A549 treated with ZK216348 at 1 μM for 4 hours (cell line): ENCODE measurements at places on chromosomes 3 and 15. TPM values are rescaled to one million over a fixed set of nuclear protein-coding genes. Genes with fewer than 3 reads are reported as not detected.

The RNF168 gene
- 3.3 to 4.8 TPM (median 4.1 TPM) in 5 replicates for total RNA-seq

The ZNF502 gene
- 1.6 to 2.5 TPM (median 2.1 TPM) in 5 replicates for total RNA-seq

The IFT80 gene
- 7.5 to 14.6 TPM (median 13.8 TPM) in 5 replicates for total RNA-seq

The SCG3 gene
- 0.06 TPM in 1 of 5 replicates, not detected in the others for total RNA-seq

The PLCH1 gene
- 0.83 to 1.2 TPM (median 1.0 TPM) in 5 replicates for total RNA-seq

The ITPKA gene
- 2.0 to 4.3 TPM (median 3.3 TPM) in 5 replicates for total RNA-seq

The TTLL13 gene
- total RNA-seq: 0.11 to 0.43 TPM (median 0.16 TPM) in 4 of 5 replicates, not detected in the other

The HESX1 gene
- 0.32 TPM in 1 of 5 replicates, not detected in the others for total RNA-seq

The BOC gene
- 5.6 to 7.1 TPM (median 6.2 TPM) in 5 replicates for total RNA-seq

The UTS2B gene
- total RNA-seq: 0.22 TPM in 1 of 5 replicates, not detected in the others

The PYGO1 gene
- total RNA-seq: 4.8 to 9.6 TPM (median 7.9 TPM) in 5 replicates

The CRABP1 gene
- 1.0 to 2.1 TPM (median 1.3 TPM) in 5 replicates for total RNA-seq

The RPUSD3 gene
- total RNA-seq: 36.5 to 61.4 TPM (median 53.3 TPM) in 5 replicates

The LRRK1 gene
- total RNA-seq: 12.4 to 24.6 TPM (median 20.9 TPM) in 5 replicates

The HEXA gene
- total RNA-seq: 124 to 161 TPM (median 146 TPM) in 5 replicates

The GNB4 gene
- 9.8 to 16.8 TPM (median 13.7 TPM) in 5 replicates for total RNA-seq

The AHSG gene
- 0.18 to 0.29 TPM in 2 of 5 replicates, not detected in the others for total RNA-seq

The CD86 gene
- total RNA-seq: not detected in 5 replicates

The SMAD6 gene
- total RNA-seq: 15.1 to 29.1 TPM (median 25.0 TPM) in 5 replicates

The ZBTB47 gene
- total RNA-seq: 4.9 to 7.6 TPM (median 6.1 TPM) in 5 replicates

The C3orf33 gene
- 4.3 to 7.5 TPM (median 6.5 TPM) in 5 replicates for total RNA-seq

The PPM1L gene
- 0.20 to 0.88 TPM (median 0.49 TPM) in 5 replicates for total RNA-seq

The SEMA6D gene
- not detected in 5 replicates for total RNA-seq

The SMCO1 gene
- not detected in 5 replicates for total RNA-seq

The C3orf20 gene
- total RNA-seq: not detected in 5 replicates

The ALPK3 gene
- total RNA-seq: 0.12 to 0.31 TPM (median 0.18 TPM) in 4 of 5 replicates, not detected in the other

The QTRT2 gene
- 20.4 to 33.0 TPM (median 22.2 TPM) in 5 replicates for total RNA-seq

The C2CD4B gene
- total RNA-seq: 0.16 to 0.46 TPM (median 0.21 TPM) in 3 of 5 replicates, not detected in the others

The ZFAND6 gene
- 92.0 to 113 TPM (median 99.0 TPM) in 5 replicates for total RNA-seq

The SV2B gene
- total RNA-seq: 0.02 to 0.20 TPM (median 0.06 TPM) in 5 replicates

The FAIM gene
- 22.9 to 41.1 TPM (median 24.8 TPM) in 5 replicates for total RNA-seq

The CHST13 gene
- total RNA-seq: 0.41 to 1.3 TPM (median 1.1 TPM) in 5 replicates

The FAM107A gene
- 0.13 TPM in 1 of 5 replicates, not detected in the others for total RNA-seq

The THSD4 gene
- total RNA-seq: 19.2 to 33.5 TPM (median 25.7 TPM) in 5 replicates

The ITIH4 gene
- total RNA-seq: 0.32 to 1.6 TPM (median 0.51 TPM) in 5 replicates

The TMCO5A gene
- total RNA-seq: not detected in 5 replicates

The PLOD2 gene
- 75.4 to 142 TPM (median 121 TPM) in 5 replicates for total RNA-seq

The TFDP2 gene
- 14.0 to 20.7 TPM (median 17.2 TPM) in 5 replicates for total RNA-seq

The C2CD4A gene
- 0.09 to 0.18 TPM (median 0.15 TPM) in 4 of 5 replicates, not detected in the other for total RNA-seq

The RTP1 gene
- total RNA-seq: not detected in 5 replicates

The BHLHE40 gene
- total RNA-seq: 63.2 to 87.6 TPM (median 82.9 TPM) in 5 replicates

The SLCO2A1 gene
- 0.02 to 0.22 TPM (median 0.06 TPM) in 4 of 5 replicates, not detected in the other for total RNA-seq

The TMEM108 gene
- not detected in 5 replicates for total RNA-seq

The RETNLB gene
- total RNA-seq: not detected in 5 replicates

The FGF7 gene
- not detected in 5 replicates for total RNA-seq

The HGD gene
- total RNA-seq: 15.7 to 20.7 TPM (median 20.0 TPM) in 5 replicates

The LYZL4 gene
- total RNA-seq: not detected in 5 replicates

The ZDHHC19 gene
- total RNA-seq: not detected in 5 replicates

The PLSCR4 gene
- 4.3 to 9.1 TPM (median 6.7 TPM) in 5 replicates for total RNA-seq

The DNAH12 gene
- 0.08 to 0.21 TPM (median 0.15 TPM) in 3 of 5 replicates, not detected in the others for total RNA-seq

The SLC27A2 gene
- 32.0 to 42.0 TPM (median 33.3 TPM) in 5 replicates for total RNA-seq

The DLEC1 gene
- 0.05 to 0.09 TPM in 2 of 5 replicates, not detected in the others for total RNA-seq

The GNAT1 gene
- total RNA-seq: 0.07 TPM in 1 of 5 replicates, not detected in the others

The CPLX3 gene
- total RNA-seq: 0.07 TPM in 1 of 5 replicates, not detected in the others

The CA12 gene
- total RNA-seq: 141 to 185 TPM (median 171 TPM) in 5 replicates

The GOLGA6D gene
- 0.07 TPM in 1 of 5 replicates, not detected in the others for total RNA-seq
